Lower leg skin (tissue), 4 donors: ENCODE measurements at places on chromosomes 7 and 10. TPM values are rescaled to one million over a fixed set of nuclear protein-coding genes. Genes with fewer than 3 reads are reported as not detected.

The OR9A2 gene
- total RNA-seq = not detected

DNA sequence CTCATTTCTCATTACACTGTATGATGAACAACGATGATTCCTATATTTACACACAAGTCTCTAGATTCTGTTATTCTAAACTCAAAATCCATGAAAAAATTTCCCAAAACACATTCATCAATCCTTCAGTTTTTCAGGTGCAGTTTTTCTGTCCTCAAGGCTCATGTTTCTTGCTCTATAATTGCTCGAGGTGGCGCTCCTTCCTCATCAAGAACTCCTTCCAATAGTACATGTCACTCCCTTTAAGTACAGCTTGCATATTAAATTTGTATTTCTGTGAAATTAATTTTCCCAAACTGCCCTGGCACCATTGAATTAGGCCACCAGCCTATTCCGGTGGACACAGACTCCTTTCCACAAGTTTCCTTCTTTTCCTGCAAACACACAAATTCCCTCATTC lies 188.7 kb upstream of the MINDY3 start:
- DNase-seq = no peak

- DNase-seq = no peak
Measured at GRCh38 chr10:59287587-59288255, 74.6 kb downstream of the FAM13C start.

- peak; percentile 58 for DNase-seq
Measured at GRCh38 chr7:158741294-158741666, 36.7 kb upstream of the NCAPG2 start.

- DNase-seq = no peak
Measured at GRCh38 chr7:94591176-94591575, 64.8 kb downstream of the SGCE start.

- DNase-seq = no peak
Measured at GRCh38 chr10:64080071-64080470, 558.9 kb downstream of the REEP3 start.
